ENCODE measurements at places on chromosomes 3 and 15. TPM values are rescaled to one million over a fixed set of nuclear protein-coding genes. Genes with fewer than 3 reads are reported as not detected.

CISH gene
- 0.46 TPM for total RNA-seq

GRIP2 gene
- 11.3 TPM for total RNA-seq

GOLGA8T gene
- 0.69 TPM for total RNA-seq

SLC12A1 gene
- total RNA-seq, result 5.8 TPM

RSL24D1 gene
- 113 TPM for total RNA-seq

SNX4 gene
- total RNA-seq, result 84.7 TPM

B3GNT5 gene
- total RNA-seq, result 22.6 TPM

FRMD5 gene
- total RNA-seq, result 27.9 TPM

GPR149 gene
- 22.1 TPM for total RNA-seq

LMCD1 gene
- 4.6 TPM for total RNA-seq

ERICH6 gene
- total RNA-seq, result 0.46 TPM

GOLGA6D gene
- total RNA-seq, result not detected

All from diencephalon (tissue), 1 donor.